ENCODE measurements at places on chromosomes 4 and X. TPM values are rescaled to one million over a fixed set of nuclear protein-coding genes. Genes with fewer than 3 reads are reported as not detected.

The CCDC149 gene
- 4.3 TPM for total RNA-seq

The CSAG2 gene
- total RNA-seq: not detected

The CABS1 gene
- not detected for total RNA-seq

The HELT gene
- total RNA-seq: not detected

The ZDHHC15 gene
- not detected for total RNA-seq

The ETDA gene
- not detected for total RNA-seq

The ZNF718 gene
- 0.05 TPM for total RNA-seq

The TET2 gene
- 7.1 TPM for total RNA-seq

The MAGEB1 gene
- not detected for total RNA-seq

The GIMD1 gene
- total RNA-seq: not detected

The MMRN1 gene
- not detected for total RNA-seq

DNA sequence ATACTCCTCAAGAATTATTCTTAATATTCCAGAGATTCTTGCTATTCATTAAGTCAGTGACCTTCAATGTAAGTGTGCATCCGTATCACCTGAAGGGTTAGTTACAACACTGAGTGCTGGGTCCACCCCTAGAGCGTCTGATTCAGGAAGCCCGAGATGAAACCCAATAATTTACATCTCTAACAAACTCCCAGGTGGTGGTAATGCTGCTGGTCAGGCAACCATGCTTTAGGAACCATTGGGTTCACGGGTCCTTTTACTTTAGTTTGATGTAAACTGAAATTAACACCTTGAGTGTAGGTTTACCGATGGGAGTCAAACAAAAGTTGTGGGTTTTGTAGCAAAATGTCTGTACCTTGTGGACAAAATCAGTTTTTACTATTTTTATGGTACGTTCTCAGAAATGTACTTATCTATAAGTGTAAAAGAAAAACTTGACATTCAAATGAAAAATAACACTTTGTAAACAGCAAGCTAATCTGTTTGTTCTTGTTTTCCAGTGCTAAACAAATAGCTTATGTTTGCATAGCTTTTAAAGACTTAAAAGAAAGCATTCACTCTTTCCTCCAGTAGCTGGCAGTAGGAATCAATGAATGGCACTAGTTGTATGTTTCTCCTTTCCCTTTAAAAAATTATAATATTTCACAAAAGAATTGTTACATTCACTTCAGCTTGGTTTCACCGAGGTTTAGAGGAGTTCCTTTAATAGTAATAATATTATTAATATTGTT is 32.7 kb downstream of the ACE2 start:
- H3K27ac ChIP-seq: no peak overlapping the region
- H3K36me3 ChIP-seq: no peaks in the 10 kb centered on the region
- H3K4me1 ChIP-seq: no peaks in the 10 kb centered on the region
- no peaks in the 10 kb centered on the region for H3K27me3 ChIP-seq
- no peak for DNase-seq

GRCh38 chr4:165761963-165762362 is 111.1 kb upstream of the TLL1 start:
- no peak overlapping the region for H3K27ac ChIP-seq
- H3K36me3 ChIP-seq: no peaks in the 10 kb centered on the region
- H3K4me1 ChIP-seq: no peaks in the 10 kb centered on the region

GRCh38 chrX:118503260-118504041 is 7.8 kb downstream of the DOCK11 start:
- H3K4me3 ChIP-seq: no peak overlapping the region
- H3K4me1 ChIP-seq: no peaks in the 10 kb centered on the region
- no peaks in the 10 kb centered on the region for H3K27me3 ChIP-seq
- no peak for DNase-seq
- no peaks in the 10 kb centered on the region for H3K36me3 ChIP-seq
- no peak overlapping the region for H3K27ac ChIP-seq

- no peaks in the 10 kb centered on the region for H3K27me3 ChIP-seq
- H3K4me1 ChIP-seq: no peaks in the 10 kb centered on the region
- no peaks in the 10 kb centered on the region for H3K36me3 ChIP-seq
- H3K4me3 ChIP-seq: no peak overlapping the region
- DNase-seq: no peak
These were observed 100.7 kb upstream of the ZDHHC15 start for GRCh38 chrX:75623535-75623934.

DNA sequence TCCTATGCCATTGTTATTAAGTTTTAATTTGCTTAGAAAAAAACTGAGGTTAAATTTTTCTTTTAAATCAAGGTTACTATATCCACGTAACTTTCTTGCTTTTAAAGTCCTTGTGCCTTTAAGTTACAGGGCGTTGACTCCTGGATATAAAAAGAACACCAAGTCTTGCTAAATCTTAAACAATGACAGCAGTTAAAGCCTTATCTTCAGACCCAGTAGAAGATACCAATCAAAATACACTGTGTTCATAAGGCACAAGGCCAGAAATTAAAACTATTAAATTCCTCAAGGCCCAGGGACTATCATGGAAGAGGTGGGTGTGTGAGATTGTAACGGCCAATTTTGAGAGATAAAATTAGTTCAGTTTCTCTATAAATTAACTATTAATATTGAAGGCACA is 60.4 kb downstream of the PAGE2 start:
- H3K36me3 ChIP-seq: no peaks in the 10 kb centered on the region
- DNase-seq: no peak
- no peaks in the 10 kb centered on the region for H3K4me1 ChIP-seq
- H3K4me3 ChIP-seq: no peak overlapping the region
- no peaks in the 10 kb centered on the region for H3K27me3 ChIP-seq

DNA sequence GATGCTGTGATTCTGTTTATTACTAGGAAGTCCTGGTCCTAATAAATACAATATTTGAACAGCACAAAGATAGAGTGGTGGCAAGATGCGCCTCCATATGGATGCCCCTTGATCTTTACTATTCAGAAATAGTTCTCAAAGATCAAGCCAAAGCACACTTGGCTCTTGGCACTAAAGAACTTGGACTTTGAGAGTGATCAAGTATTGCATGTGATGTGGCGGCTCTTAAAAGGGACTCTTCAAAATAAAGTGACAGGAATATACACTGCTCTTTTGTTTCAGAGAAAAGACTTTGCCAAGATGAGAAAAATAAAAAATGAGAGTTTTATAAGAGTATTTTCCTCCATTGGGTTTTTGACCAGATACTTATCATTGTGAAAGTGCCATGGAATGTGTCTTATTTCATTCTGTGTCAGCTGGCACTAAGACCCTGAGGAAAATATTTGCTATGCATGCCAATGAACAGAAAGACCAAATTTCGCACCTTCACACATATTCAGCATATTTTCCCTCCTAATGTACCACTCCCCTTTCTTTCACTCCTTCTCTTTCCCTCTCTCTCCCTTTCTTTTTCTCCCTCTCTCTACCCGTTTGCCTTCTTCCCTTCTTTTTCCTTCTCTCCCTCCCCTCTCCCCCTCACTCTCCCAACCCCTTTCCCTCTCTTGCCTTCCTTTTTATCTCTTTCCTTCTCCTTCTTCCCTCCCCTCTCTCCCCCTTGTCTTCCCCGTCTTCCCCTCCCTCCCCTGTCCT is 35.1 kb downstream of the ARHGAP24 start:
- no peak overlapping the region for H3K27ac ChIP-seq
- DNase-seq: no peak
- no peaks in the 10 kb centered on the region for H3K27me3 ChIP-seq
- H3K4me3 ChIP-seq: no peak overlapping the region
- peaks cover 10% of the 10 kb centered on the region for H3K4me1 ChIP-seq

GRCh38 chr4:90127223-90127705 is at the start of gene CCSER1:
TSS of gene CCSER1 (plus strand) at chr4:90127394.
- no peak within 1 kb of the TSS for H3K4me3 ChIP-seq
- no peak for DNase-seq
- H3K36me3 ChIP-seq: no peaks in the 10 kb centered on the region
- peaks cover 9% of the 10 kb centered on the region for H3K4me1 ChIP-seq

DNA sequence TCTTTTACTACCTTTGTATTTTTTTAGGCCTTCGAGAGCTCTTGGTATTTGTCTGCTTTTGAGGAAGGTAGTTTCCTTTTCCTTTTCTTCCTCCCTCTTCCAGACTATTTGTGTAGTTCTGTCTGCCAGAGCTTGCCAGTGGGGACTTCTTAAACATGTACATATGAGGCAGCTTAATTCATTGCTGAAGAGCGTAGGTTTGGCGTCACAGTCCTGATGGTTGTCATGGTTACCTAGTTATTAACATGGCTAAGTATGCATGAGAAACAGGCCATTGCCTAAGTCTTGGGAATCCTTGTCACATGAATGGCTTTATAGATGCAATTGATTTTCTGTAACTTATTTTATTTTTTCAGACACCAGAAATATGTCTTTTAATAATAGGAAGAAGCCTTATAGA is 48.5 kb upstream of the ARMCX2 start:
- H3K36me3 ChIP-seq: no peaks in the 10 kb centered on the region
- H3K27me3 ChIP-seq: no peaks in the 10 kb centered on the region
- H3K4me3 ChIP-seq: no peak overlapping the region
- DNase-seq: no peak

GRCh38 chrX:77899081-77899828 is at the start of gene COX7B:
TSS of gene COX7B (plus strand) at chrX:77899468. CDS start at chrX:77899554, 86 bp downstream.
- peak; percentile 66 for DNase-seq
- peak within 1 kb of the TSS; percentile 46 for H3K4me3 ChIP-seq
- no peaks in the 10 kb centered on the region for H3K4me1 ChIP-seq
- peaks cover 4% of the 10 kb centered on the region for H3K36me3 ChIP-seq
- H3K27me3 ChIP-seq: no peaks in the 10 kb centered on the region
- H3K27ac ChIP-seq: peak within 1 kb of the TSS; percentile 81

GRCh38 chrX:19616959-19617358 is 101.7 kb upstream of the MAP3K15 start:
- no peaks in the 10 kb centered on the region for H3K27me3 ChIP-seq
- no peak overlapping the region for H3K27ac ChIP-seq
- H3K4me1 ChIP-seq: no peaks in the 10 kb centered on the region
- H3K4me3 ChIP-seq: no peak overlapping the region

DNA sequence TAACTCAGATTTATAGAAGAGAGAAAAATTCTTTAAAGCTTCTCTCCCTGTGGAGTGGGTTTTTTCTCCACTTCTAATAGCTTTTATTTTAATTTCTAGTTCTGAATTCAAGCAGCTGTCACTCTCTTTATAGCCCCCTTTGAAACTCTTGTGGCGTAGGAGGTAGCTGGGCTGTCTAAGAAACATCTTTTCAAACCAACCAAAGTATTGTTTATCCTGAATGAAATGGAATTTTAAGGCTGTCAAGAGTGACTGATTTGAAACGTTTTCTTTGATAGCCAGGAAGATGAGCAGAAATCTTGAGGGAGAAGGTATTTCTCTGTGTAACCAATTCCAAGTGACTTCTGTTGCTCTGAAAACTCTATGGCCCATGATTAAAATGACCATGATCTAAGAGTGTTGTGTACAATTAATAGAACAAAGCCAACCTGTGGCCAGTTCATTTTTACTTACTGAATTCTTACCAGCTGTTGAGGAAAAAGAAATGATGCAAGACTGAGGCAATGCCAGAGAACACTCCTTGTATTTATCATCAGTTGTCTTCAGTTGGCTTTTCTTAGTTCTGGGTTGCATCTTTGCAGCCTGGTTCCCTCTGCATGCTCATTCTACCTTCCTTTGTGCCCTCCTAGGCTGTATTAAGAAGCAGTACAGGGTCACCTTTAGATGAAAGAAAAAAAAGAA is 298.4 kb downstream of the ARHGAP10 start:
- no peak overlapping the region for H3K27ac ChIP-seq
- H3K4me1 ChIP-seq: no peaks in the 10 kb centered on the region

GRCh38 chrX:15050395-15050794 is 177.2 kb downstream of the MOSPD2 start:
- H3K27ac ChIP-seq: no peak overlapping the region
- no peaks in the 10 kb centered on the region for H3K36me3 ChIP-seq
- H3K27me3 ChIP-seq: no peaks in the 10 kb centered on the region
- no peaks in the 10 kb centered on the region for H3K4me1 ChIP-seq
- no peak for DNase-seq

- H3K4me3 ChIP-seq: no peak overlapping the region
- DNase-seq: no peak
- H3K27me3 ChIP-seq: no peaks in the 10 kb centered on the region
- peaks cover 21% of the 10 kb centered on the region for H3K36me3 ChIP-seq
These were observed 29.6 kb downstream of the MED14 start for GRCh38 chrX:40705658-40706312.

- no peak overlapping the region for H3K4me3 ChIP-seq
- no peaks in the 10 kb centered on the region for H3K4me1 ChIP-seq
- H3K27ac ChIP-seq: no peak overlapping the region
- DNase-seq: no peak
These were observed 39.8 kb upstream of the ATOH1 start for GRCh38 chr4:93788712-93789111.

DNA sequence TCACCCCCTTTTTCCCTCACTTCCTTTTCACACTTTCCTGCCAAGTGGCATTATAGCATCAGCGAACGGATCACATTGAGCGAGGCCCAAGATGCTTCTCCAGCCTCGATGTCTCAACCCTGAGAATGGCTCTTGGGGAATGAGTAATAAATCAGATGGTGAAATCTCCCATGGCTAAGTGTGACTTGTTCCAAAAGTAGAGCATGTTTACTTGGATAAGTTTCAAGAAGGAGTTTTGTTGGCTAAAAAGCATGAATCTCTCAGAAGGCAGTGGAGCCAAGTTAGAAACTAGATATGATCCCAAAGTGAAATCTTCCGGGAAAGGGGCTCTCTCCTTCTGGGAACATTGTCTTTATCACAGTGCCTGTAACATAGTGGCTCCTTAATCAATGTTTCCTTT is 316.3 kb downstream of the CAMK2D start:
- H3K4me1 ChIP-seq: peaks cover 44% of the 10 kb centered on the region
- DNase-seq: peak; percentile 12
- no peaks in the 10 kb centered on the region for H3K27me3 ChIP-seq
- no peak overlapping the region for H3K4me3 ChIP-seq
- no peaks in the 10 kb centered on the region for H3K36me3 ChIP-seq
- H3K27ac ChIP-seq: peak overlapping the region; percentile 18

DNA sequence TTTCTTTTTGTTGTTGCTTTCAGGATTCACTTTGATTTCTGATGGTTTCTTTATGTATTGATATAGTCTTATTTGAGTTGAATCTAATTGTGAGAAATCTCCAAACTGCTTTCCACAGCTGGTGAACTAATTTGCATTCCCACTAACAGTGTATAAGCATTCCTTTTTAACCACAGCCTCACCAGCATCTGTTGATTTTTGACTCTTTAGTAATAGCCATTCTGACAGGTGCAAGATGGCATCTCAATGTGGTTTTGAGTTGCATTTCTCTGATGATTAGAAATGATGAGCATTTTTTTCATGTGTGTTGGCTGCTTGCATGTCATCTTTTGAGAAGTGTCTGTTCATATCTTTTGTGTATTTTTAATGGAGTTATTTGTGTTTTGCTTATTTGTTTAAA is 1023.1 kb downstream of the SH3BGRL start:
- no peak overlapping the region for H3K4me3 ChIP-seq
- no peak for DNase-seq
- no peaks in the 10 kb centered on the region for H3K4me1 ChIP-seq
- H3K27me3 ChIP-seq: no peaks in the 10 kb centered on the region

DNA sequence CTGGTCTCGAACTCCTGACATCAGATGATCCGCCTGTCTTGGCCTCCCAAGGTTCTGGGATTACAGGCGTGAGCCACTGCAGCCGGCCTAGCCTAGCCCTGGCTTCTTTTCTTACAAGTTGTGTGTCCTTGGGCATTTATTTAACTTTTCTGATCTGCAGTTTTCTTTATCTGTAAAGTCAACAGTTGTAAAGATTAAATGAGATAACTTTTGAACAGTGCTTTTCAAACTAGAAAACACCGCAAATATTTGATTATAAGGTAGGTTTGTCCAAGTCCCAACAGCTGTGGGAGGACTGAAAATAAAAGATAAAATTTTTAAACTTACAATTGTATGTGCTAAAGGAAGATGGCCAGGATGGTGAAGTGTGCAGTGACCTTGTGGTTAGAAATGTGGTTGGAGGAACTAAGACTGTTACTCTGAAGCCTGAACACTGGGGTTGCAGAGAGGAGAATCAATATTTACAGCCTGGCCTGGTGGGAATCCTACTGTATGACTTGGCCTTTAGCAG is 44.8 kb downstream of the GSX2 start:
- no peak overlapping the region for H3K27ac ChIP-seq
- DNase-seq: no peak
- no peak overlapping the region for H3K4me3 ChIP-seq
